ENCODE measurements at places on chromosomes 1 and 21.

GRCh38 chr1:246214708-246215509 lies 292.2 kb downstream of the SMYD3 start:
- DNase-seq, result no peak

DNA sequence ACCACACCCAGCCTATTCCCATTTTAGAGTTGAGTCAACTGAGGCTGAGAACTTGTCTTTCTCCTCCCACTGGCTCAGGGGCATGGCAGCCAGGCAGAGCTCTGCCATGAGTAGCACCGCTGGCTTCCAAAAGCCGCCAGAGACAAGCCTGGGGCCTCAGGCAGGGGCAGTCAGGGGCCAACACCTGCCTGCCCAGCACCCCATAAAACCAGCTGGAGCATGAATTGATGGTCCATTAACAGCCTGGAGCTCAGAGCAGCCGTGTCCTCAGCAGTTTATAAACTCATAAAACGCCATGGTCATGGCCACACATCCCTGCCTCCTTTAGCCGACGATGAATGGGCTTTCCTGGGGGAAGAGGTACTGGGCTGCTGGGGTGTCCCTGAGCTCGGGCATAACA lies 50.6 kb upstream of the PAX7 start:
- DNase-seq, result no peak

- no peak for DNase-seq
These were observed 180.6 kb upstream of the RNPC3 start for GRCh38 chr1:103344930-103345329.

- no peak for DNase-seq
These were observed 43.3 kb upstream of the TSHB start for GRCh38 chr1:114986286-114986685.

GRCh38 chr1:187122566-187122965 lies 293.8 kb downstream of the PLA2G4A start:
- DNase-seq, result no peak

GRCh38 chr1:18938008-18938706 lies 18.3 kb downstream of the IFFO2 start:
- DNase-seq, result no peak

DNA sequence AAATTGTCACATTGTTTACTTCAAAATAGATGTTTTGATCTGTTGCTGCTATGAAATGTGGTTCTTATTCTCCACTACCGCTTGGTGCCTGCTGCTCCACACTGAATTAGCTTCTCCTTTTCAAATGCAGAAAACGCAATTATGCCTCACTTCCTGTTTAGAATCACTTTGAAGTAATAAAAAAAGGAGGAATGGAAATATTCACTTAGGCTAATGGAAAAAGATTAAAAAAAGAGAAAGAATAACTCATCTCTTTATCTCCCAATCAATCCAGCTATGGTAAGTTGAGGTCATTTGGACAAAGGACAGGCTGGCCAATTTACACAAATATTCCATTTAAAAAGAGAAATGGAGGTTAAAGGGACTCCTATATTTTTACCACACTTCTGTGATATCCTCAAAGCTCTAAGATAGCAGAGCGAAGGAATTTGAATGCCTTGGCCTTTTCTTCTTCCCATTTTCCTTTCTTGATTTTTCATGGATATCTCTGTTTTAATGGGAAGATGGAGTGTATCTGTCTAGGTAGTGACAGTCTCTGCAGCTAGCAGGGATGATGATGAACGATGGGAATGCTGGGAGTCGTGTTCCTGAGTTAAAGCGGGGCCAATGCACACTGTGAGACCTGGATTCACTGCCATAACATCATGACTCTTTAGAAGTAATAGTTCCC lies 35.7 kb downstream of the RGS5 start:
- DNase-seq, result no peak

- no peak for DNase-seq
These were observed 6.6 kb upstream of the MMP23B start for GRCh38 chr1:1625404-1625775.

GRCh38 chr1:18802231-18802630 lies 57.2 kb downstream of the TAS1R2 start:
- no peak for DNase-seq

DNA sequence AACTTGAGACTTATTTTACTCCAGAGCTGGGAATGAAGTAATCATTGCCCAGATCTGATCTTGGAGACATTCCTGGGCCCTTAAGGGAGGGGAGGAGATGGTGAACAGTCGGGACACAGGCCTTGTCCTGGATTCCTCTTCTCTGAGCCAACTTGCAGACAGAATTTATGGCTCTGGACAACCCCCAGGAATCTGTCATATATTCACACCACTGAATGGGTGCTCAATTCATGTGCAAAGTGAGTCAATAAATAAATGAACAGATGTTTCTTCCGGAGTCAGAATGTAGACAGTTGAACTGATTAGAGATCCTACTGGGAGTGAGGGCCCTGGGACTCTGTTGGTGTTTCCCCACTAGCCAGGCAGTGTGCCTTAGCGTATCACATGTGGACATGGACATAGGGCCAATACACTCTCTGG lies 2.6 kb downstream of the TUFT1 start:
- DNase-seq, result no peak

Data from left forelimb (tissue), 1 donor.